Regular cardiac myocyte (primary cell): ENCODE measurements at places on chromosomes 3 and 15. TPM values are rescaled to one million over a fixed set of nuclear protein-coding genes. Genes with fewer than 3 reads are reported as not detected.

Gene ISLR
- 18.8 and 23.4 TPM in 2 replicates for total RNA-seq

Gene BFSP2
- total RNA-seq: not detected in 2 replicates

Gene PRSS50
- total RNA-seq: not detected in 2 replicates

Gene SCG5
- 9.0 and 54.4 TPM in 2 replicates for total RNA-seq

Gene THAP10
- total RNA-seq: 3.4 and 5.2 TPM in 2 replicates

Gene USP19
- 42.8 and 47.7 TPM in 2 replicates for total RNA-seq

Gene DNAJA4
- 3.4 and 4.8 TPM in 2 replicates for total RNA-seq

Gene TRIM59
- total RNA-seq: 13.2 and 29.1 TPM in 2 replicates

Gene ADAMTSL3
- total RNA-seq: 0.38 and 1.7 TPM in 2 replicates

Gene ABHD5
- 48.5 and 48.9 TPM in 2 replicates for total RNA-seq

Gene ETV5
- 30.2 and 33.2 TPM in 2 replicates for total RNA-seq

Gene GLT8D1
- 112 and 118 TPM in 2 replicates for total RNA-seq

Gene CHD2
- total RNA-seq: 51.0 and 73.9 TPM in 2 replicates

Gene CLDN16
- 0.38 and 0.56 TPM in 2 replicates for total RNA-seq

Gene DHX36
- 34.7 and 35.5 TPM in 2 replicates for total RNA-seq
